DMS 273 treated with DMSO at 0.1 percent for 48 hours (cell line): ENCODE measurements at places on chromosomes 3 and 15.
A peak's percentile ranks its signal among the peaks of the same experiment; 100 is the strongest.

DNA sequence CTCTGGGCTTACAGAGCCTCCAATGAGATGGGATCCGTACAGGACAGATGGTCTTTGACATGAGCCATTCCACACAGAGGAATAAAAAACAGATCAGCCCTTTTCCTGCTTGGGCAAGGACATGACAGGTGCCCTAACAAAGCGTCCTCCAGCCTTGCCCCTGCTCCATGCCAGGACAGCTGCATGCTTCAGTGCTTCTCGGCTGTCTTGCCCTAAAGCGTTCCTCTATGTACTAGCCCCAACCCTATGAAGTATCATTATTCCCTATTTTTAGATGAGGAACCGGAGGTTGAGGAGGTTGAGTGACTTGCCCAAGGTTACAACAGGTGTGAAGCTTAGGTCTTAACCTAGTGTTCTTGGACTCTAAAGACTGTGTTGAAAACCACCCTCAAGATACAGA is 10.5 kb downstream of the POMGNT2 start:
- no peak for DNase-seq

- no peak for DNase-seq
Measured at GRCh38 chr3:11660242-11660641, 16.5 kb upstream of the VGLL4 start.

- no peak for DNase-seq
Measured at GRCh38 chr3:143970773-143971358, 757 bp upstream of the DIPK2A start.

DNA sequence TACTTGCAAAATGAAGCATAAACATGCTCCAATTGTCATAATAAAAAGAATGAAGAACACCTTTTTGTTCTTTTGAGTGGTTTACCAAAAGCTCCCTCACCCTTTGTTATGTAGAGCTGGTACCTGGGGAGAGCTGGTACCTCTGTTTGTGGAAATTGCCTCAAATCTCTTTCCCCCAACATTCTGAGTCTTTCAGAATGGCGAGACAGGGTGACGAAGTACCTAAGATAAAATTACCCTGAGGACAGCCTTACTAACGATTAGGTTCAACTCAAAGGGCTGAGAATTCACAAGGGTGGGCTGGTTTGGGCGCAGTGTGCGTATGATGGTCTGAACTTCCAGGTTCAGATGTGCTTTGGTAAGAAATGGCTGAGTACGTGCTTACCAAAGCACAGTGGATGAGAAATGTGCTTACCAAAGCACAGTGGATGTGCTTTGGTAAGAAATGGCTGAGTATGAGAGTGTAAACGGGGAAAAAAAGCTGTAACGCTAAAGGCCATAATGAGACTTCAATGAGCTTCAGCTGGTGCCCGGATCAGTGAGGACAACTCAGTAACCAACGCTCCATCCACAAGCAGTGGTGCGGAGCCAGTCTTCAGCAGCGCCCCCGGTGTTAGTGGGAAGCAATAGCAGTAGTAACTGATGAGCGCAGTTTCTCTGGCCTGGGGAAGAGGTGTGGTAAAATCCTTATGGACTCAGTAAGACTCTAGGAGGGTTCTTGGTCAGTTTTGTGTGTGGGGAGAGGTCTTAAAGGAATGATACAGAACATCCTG is 72.3 kb upstream of the LRIG1 start:
- DNase-seq = no peak

DNA sequence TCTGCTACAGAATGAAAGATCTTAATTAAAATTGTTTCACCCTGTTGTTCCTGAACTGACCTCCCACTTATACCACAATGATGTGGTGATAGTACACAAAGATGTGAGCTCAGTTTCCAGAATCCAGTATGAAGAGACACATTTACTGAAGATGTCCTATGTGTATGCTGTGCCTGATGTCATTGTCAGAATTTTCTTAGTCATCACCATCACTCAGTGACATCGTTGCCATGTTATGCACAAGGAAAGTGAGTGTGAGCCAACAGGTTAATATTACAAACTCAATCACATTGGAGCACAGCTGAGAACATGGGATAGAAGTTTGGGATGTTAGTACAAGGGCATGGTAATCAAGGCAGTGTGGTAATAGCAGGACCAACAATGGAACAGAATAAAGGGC is 199.7 kb upstream of the CHRNA7 start:
- DNase-seq = no peak

- DNase-seq = peak; percentile 59
Measured at GRCh38 chr3:157532529-157533297, 29.5 kb upstream of the VEPH1 start.

DNA sequence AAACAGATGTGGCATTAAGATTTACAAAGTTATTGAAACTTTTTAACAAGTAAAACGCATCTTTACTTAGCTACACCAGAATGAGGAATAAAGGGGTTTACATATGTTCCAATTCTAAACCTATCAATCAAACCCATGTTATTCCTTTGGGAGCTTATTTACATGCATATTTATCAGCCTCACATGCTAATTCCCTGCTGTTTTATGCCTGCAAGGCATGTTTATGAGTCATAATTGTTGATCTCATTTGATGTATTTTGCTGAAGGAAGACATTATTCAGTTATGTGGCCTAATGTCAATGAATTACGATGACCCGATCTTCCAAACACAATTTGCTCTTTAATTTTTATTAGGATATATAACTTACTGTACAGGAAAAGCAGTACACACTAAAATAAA is 272.9 kb downstream of the TBC1D5 start:
- peak; percentile 4 for DNase-seq

- peak; percentile 34 for DNase-seq
Measured at GRCh38 chr3:173411375-173411973, 13.9 kb downstream of the NLGN1 start.

GRCh38 chr3:13072600-13073325 is 466 bp downstream of the IQSEC1 start:
- DNase-seq = no peak

DNA sequence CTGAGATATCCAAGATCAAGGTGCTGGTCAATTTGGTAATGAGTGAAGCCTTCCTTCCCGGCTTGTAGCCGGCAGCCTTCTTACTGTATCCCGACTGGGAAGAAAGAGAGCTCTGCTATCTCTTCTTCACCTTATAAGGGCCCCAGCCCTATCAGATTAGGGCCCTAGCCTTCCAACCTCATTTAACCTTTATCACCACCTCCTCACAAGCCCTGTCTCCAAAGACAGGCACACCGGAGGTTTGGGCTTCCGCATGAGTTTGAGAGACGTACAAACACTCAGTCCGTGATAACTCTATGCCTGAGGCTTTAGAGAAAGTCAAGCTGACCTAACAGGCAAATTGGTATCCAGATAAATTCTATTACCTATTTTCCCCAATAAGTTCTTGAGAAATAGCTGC is 243.9 kb downstream of the OPA1 start:
- no peak for DNase-seq

DNA sequence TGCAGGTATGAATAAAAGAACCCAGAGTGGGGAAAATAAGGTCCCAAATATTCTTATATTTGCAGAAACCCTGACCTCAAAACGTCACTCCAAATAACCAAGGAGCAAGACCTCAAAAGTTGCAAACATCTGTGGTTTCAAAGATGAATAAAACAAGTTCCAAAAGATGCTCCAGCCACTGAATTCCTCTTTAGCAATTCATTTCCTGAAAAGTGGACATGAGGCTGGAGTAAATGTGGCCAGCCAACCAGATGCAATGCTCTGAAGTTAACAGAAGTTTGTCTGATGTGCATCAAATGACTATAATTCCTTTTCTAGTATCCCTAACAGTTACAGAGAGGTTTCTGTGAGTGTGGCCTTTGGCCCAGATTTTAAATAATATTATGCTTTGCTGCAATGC is 71.2 kb upstream of the WNT5A start:
- DNase-seq = no peak

GRCh38 chr15:65055201-65055870 is 10.1 kb downstream of the SLC51B start:
- no peak for DNase-seq

DNA sequence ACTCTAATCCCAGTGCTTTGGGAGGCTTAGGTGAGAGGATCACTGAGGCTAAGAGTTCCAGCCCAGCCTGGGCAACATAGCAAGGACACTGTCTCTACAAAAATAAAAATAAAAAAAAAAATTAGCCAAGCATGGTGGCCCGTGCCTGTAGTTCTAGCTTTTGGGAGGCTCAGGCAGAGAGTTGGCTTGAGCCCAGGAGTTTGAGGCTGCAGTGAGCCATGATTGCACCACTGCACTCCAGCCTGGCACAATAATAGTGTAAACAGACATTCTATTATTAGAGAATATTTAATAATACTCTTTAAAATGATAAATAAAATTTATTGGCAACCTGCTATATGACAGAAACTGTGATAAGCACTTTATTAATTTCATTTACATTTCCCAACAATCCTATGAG is 908.9 kb downstream of the TUSC7 start:
- DNase-seq = no peak

DNA sequence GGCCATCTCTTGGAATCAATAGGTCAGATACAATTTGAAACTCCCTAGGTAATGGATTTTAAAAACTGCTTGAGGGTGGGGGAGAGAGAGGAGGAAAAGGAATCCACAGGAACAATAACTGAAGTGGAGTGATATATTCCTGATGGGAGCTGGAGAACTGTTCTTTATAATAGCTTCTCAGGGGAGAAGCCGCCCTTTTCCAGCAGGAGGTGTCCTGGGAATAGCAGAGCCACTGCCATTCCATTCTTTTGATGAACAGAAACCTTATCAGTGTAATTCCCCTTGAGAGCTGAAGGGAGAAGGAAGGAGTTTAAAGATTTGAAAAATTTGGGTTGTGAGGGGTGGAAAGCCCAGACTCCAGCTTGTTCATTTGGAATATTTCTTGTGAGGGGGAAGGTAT is 504.9 kb upstream of the DPH6 start:
- no peak for DNase-seq

GRCh38 chr3:126423191-126424038 is 28.7 kb downstream of the CFAP100 start:
- DNase-seq = peak; percentile 21

DNA sequence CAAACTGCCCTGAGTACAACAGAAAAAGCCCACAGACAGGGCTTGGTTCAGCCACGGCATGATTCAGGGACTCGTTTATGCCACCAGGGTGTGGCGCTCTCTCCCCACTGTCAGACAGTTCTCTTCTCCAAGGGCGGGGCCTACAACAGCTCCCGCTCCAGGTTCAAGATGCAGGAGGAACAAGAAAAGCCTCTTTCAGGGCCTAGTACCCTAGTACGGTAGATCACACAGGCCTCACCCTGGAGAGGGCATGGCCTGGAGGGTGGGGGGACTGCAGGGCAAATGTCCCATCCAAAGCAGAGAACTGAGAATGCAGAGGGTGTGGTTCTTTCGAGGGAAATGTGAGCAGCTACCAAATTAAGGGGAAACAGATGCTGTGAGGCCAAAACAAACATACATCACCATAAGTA is 12.0 kb downstream of the MESD start:
- DNase-seq = peak; percentile 79

DNA sequence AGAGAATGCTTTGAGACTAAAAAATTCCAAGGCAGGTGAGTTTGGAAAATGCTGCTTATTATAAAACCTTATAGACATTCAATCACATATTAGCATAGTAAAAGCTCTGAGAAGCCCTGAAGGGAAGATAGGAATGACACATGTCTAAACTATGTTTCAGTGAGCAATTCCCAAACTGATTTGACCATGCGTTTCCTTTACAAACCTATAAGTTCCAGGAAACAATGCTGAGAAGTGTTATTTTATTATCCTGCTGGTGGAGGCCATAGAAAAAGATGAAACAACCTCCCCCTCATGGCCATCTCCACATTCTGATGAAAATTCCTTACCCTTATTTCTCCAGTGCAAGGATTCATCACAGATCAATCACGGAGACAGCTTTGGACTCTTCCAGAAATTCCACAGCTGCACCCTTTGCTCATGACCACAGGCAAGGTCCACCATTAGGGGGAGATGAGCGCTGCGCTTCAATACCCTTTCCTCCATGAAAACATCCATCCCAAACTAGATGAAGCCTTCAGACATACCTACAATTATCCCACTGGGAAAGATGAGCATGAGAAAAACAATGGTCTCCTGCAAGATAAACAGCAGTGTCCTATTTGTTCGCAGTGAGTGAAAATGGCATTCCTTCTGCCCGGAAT is 372.1 kb downstream of the MAGI1 start:
- no peak for DNase-seq

- no peak for DNase-seq
Measured at GRCh38 chr3:32285891-32286290, 47.4 kb downstream of the CMTM8 start.

DNA sequence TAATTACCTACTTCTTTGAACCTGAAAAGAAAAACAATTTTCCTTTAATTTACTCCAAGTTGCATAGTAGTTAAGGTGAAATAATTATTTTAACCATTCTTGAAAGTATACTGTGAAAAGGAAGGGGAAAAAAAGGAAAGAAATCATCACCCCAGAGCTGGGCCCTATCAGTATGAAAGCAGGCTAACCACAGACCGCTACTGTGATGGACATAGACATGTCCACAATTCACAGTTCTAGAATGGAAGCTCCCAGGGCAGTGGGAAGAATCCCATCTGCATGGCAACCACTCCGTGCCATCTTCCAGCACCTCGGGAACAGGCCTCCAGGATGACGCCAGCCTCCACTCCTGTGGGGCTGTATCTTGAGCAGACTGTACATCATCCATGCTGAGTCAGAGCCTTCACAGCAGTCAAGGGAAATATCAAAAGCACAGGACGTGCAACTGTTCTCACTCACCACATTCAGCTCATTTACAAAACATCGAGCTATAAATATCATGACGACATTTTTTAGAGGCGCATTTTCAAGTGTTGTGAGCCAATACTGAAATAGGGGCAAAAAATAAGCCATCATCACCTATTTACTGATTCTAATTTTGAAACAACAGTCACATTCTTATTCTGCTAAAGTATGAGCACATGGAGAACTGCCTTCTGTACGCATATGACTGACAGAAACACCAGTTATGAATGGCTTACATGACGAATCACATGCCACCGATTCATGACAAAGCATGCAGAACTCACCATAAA is 119.7 kb downstream of the SNRK start:
- no peak for DNase-seq

GRCh38 chr15:90436952-90437351 is 48.9 kb downstream of the IQGAP1 start:
- no peak for DNase-seq

DNA sequence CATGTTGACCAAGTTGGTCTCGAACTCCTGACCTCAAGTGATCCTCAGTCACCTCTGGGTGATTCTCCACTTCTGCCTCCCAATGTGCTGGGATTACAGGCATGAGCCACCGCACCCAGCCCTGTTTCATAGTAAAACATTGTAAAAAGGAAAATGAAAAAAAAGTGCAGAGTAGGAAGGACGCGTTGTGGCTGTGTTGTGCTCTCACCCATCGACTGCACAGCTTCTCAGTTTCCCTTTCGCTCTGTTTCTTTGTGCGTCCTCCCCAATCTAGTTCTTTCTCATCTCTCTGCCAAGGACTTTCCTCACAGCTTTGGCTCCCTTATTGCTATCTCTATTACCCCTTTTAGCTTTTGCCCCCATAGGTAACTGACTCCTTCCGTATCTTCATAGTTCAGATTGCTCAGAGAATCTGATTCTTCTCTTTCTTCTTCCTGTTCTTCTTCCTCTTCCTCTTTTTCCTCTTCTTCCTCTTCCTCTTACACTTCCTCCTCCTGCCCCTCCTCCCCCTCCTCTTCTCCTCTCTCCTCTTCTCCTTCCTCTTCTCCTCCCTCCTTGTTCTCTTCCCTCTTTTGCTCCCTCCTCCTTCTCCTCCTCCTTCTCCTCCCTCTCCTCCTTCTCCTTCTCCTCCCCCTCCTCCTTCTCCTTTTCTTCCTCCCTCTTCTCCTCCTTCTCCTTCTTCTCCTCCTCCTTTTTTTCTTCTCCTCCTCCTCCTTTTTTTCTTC is 81.1 kb upstream of the VGLL4 start:
- no peak for DNase-seq
